ENCODE measurements at places on chromosomes 2 and 18.
A peak's percentile ranks its signal among the peaks of the same experiment; 100 is the strongest.

GRCh38 chr2:96413323-96413722, 77.8 kb downstream of the NCAPH start:
- DNase-seq = peak; percentile 45

GRCh38 chr18:13930964-13931363, 15.6 kb upstream of the MC2R start:
- DNase-seq = no peak

GRCh38 chr2:48733067-48733503, 22.4 kb downstream of the LHCGR start:
- no peak for DNase-seq

DNA sequence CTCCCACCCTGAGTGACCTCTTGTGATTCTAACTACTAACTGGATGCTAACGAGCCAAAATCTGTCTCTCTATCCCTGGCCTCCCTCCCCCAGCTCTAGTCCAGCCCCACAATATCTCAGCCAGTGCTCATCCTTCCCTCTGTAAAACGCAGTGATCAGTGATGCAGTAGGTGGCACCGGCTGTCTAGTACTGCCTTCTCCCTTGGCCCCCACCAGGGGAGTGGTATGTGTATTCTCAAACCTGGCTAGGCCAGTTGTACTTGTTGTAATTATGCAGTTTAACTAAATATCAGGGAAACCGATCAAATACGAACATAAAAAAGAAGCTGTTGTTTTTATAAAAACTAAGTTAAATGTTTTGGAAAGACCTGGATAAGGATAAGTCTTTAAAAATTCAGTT, 113.2 kb upstream of the ALPP start:
- no peak for DNase-seq

DNA sequence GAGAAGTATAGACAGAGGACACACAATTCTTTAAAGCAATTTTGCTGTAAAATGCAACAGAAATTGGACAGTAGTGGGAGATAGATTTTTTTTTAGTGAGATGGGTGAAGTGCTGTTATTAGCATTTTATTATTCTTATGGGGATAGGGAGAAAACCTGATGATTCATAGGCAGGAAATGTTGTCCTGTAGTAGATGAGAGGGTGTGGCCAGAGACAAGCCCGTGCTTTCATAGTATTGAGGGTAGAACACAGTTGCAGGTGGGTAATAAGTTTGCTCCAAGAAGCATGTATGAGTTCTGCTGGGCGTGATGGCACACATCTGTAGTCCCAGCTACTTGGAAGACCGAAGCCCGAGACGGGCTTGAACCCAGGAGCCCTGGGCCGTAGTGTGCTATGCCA, 128.3 kb upstream of the ARHGAP28 start:
- no peak for DNase-seq

DNA sequence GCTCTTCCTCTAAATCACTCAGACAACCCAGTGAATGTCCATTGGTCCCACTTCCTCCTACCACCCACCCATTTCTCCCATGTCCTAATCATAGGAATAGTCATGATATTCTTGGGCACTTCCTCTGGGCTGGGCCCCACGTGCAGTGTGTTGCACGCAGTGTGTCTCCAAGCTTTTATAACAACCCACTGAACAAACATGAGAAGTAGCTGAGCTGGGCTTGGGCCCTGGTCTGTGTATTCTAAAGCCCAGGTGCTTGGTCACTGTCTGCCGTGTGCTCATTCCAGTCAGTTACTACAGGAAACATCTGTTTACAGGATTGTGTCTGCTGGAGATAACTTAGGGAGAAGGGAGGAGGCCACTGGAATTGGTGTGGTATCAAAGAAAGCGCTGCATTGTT, 64.2 kb upstream of the THOC1 start:
- no peak for DNase-seq

GRCh38 chr2:99886418-99886817, 256.0 kb downstream of the AFF3 start:
- no peak for DNase-seq

- DNase-seq = peak; percentile 41
These were observed 57.4 kb downstream of the MYO1B start for GRCh38 chr2:191302459-191303139.

DNA sequence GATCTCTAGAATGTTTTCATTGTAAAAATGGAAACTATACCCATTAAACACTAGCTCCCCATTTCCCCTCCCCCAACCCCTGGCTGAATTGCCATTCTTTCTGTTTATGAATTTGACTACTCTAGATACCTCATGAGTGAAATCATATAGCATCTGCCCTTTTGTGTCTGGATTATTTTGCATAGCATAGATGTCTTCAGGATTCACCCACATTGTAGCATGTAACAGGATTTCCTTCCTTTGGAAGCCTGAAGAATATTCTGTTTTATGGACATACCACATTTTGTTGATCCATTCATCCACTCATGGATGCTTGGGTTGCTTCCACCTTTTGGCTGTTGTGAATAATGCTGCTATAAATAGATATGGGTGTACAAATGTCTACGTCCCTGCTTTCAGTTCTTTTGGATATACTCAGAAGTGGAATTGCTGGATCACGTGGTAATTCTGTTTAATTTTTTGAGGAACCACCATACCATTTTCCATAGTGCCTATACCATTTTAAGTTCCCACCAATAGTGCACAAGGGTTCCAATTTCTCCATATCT, 7.7 kb upstream of the ASB1 start:
- DNase-seq = peak; percentile 31

DNA sequence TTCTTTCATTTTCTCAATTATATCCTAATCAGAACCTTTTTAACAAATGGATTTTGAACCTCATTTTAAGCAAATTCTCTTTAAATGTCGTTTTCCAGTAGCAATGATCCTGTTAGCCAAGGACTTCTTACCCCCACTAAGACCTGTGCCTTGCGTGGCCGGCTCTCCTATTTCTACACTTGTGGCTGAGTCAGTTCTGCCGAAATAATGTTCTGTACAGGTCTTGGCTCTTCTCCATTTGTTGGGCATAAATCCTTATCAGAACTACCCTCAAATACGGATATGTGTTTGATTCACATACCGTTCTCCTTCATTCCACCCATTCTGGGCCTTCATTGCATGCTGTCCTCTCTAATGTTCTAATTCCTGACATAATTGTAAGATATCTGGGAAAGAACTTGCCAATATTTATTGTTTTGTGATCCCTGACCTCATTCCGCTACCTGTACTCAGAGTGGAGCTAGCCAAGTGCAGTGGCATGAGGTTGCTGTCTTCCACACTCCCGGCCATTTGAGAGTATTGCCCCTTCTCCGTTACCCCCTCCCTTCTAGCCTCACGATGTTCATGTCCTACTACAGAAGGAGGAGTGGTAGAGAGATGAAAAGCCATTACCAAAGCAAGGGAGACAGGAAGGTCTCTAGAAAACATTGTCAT, 78.7 kb downstream of the MYOM1 start:
- DNase-seq = no peak

GRCh38 chr2:233449921-233450863, 95.9 kb downstream of the DGKD start:
- DNase-seq = no peak

DNA sequence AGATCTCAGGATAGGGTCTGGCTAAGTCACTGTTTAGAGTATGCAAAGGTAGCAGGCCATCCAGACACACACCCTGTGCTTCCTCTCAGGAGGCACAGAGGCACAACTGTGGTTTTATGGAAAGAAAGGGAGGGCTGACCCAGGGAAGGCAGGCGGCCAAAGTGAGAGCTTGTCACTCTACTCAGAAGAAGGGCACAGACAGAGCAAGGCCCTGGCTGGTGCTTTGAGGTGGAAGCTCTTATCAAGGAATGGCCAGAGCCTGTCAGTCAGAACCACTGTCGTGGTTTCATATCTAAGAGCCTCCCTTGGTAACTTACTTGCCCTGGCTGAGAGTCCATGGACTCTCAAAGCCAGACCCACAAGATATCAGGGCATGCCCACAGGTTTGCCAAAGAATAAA, 40.7 kb downstream of the SLC9A2 start:
- DNase-seq = peak; percentile 94

- DNase-seq = no peak
These were observed 48.6 kb downstream of the LAMA1 start for GRCh38 chr18:7068871-7069590.

DNA sequence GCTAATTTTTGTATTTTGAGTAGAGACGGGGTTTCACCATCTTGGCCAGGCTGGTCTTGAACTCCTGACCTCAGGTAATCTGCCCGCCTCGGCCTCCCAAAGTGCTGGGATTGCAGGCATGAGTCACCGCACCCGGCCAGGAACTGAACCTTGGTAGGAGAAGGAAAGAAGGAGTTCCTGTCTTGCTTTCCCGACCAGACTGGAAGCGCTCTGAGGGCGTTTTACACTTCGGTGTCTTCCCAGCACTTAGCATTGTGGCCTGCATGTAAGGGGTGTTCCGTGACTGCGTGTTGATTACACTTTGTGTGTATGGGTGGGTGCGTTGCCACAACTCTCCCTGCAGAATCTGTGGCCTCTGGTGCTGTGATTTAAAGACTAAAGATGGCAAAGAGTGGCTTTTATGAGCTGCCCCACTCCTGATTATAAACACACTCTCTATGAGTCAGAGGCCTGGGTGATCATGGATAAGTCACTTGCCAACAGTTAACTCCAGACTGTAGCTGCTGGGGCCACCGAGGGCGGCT, 46.0 kb downstream of the ODC1 start:
- no peak for DNase-seq

GRCh38 chr18:34592961-34593382, 117.1 kb upstream of the DTNA start:
- DNase-seq = peak; percentile 82

DNA sequence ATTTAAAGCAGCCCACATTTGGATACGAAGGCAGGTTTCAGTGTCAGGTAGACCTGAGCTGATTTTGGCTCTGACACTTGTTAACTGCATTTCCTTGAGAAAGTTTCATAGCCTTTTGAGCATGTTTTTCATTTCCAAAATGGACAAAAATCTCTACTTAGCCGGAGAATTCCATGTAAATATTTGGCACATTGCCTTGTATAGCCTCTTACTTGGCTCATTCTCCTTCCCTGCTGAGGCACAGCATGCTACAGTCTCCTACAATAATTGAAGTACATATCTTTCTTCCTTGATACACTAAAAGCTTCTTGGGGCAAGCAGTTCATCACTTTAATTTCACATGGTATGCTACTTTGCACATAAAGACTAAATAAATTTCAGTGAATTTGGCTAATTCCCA, 772.2 kb upstream of the CHAC2 start:
- no peak for DNase-seq

- DNase-seq = no peak
These were observed 95.4 kb downstream of the NFATC1 start for GRCh38 chr18:79491081-79491551.

DNA sequence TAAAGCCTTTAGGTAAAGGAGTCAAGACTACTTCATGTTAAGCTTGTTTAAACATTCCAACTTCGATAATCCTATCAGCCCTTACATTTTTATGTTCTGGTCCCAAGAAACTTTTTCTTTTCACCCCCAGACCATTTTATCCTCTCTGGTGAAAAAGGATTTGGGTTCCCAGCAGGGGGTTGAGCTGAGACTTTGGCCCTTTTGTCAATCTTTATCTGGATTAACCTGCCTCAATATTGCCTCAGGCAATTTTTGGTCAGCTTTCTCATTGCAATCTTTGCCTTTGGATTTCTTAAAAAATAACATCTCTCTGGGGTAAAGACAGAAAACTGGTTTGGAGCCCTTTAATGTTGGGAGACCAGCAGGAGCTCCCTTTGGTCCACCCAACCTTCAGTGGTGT, 33.9 kb upstream of the CSRNP3 start:
- DNase-seq = no peak

GRCh38 chr2:47654790-47655562, 128.0 kb upstream of the MSH6 start:
- DNase-seq = no peak

DNA sequence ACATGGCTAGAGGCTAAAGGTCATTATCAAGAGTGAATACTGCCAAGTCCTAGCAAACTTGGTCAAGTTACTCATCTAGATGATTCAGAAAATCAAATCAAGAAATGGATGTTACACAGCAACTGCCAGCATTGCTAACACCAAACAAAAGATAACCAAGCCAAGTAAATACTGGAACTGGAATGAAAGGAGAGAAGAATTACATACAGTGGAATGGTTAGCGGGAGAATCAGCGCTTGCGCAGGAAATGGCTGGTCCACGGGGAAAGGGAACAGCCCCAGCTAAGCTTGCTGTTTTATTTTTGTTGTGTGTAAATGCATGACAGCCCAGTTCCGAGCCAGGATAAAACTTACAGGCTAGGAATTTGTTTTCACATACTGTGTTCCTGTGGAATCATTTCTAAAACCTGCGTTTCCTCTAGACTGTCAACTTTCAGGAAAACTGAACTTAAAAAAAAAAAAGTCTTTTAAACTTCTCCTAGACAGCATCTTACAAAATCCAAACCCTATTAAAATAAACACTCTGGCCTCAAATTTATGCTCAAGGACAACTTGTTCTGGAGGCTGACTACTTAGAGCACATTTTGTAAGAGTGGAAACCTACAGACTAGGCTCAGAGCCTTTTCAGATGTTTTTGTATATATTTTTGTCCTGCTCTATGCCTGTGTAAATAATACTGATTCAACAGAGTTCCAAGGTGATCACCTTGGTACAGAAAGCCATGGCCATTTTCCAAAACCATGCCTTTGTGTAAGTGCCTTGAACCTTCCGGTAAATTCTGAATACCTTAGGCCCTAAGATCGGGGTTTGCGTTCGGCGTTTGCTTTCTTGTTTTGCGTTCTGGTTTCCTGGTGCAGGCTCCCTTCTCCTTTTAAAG, 30.7 kb upstream of the TXNDC2 start:
- DNase-seq = no peak

- no peak for DNase-seq
These were observed 27.6 kb upstream of the STAT1 start for GRCh38 chr2:191041418-191042161.

- no peak for DNase-seq
These were observed 73.4 kb downstream of the CCDC150 start for GRCh38 chr2:196712867-196713266.

GRCh38 chr2:181289698-181290097, 167.5 kb upstream of the ITGA4 start:
- DNase-seq = no peak

- peak; percentile 69 for DNase-seq
These were observed 240.9 kb upstream of the APCDD1 start for GRCh38 chr18:10213526-10213925.

GRCh38 chr2:162821176-162821575, 17.4 kb downstream of the KCNH7 start:
- no peak for DNase-seq

GRCh38 chr2:235661167-235661937, 167.5 kb downstream of the AGAP1 start:
- DNase-seq = no peak

DNA sequence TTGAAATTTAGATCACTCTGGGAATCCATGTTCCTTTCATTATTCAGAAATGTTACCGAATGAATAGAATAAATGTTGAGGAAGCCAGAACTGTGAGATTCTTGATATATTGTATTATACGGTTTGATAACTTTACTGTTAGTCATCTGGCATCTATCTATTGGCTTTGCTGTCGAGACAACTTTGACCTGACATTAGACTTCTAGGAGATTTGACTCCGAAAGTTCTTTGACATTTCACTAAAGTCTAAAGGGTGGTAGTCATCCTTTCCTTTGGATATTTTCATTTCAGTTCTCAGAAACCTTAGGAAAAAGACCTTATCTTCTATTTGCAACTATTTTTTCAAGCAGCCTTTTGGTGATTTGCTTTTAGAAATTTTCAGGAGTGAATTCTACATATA, 1.9 kb downstream of the BMPR2 start:
- peak; percentile 42 for DNase-seq
